ENCODE measurements at places on chromosomes 11 and 22.

DNA sequence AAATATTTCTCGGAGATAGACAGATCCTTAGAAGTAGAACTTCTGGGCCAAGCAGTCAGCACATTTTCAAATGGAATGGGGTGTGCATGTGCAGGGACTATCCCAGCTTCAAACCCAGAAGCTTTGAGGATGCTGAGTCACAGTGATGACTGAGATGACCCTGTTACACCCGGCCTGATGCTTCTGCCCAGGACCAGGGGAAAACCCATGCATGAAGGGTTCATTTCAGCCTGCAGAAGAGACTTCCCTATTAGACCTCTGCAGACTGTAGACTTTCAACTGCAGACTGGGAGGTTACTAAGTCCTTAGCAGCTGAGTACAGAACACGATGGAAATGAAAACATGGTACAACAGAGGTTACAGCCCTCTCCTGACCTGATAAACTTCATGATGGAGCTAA is 3.6 kb upstream of the OR2AT4 start:
- no peak for DNase-seq

GRCh38 chr22:27106985-27107384 is 449.6 kb downstream of the MIAT start:
- DNase-seq: no peak

DNA sequence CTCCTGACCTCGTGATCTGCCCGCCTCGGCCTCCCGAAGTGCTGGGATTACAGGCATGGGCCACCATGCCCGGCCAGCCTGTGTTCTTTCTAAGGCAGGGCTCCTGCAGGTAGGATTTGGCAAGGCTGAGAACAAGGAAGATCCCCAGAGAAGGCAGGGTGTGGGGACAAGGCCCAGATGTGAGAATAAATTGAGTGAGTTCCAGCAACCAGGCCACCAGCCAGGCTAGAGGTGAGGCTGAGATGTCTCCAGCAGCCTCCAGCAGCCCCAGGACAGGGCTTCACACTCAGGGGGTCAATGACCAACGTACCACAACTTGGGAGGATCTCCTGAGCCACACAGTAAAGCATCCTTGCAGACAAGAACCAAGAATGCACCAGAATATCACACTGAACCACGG is 75.1 kb downstream of the BUD13 start:
- DNase-seq: no peak

DNA sequence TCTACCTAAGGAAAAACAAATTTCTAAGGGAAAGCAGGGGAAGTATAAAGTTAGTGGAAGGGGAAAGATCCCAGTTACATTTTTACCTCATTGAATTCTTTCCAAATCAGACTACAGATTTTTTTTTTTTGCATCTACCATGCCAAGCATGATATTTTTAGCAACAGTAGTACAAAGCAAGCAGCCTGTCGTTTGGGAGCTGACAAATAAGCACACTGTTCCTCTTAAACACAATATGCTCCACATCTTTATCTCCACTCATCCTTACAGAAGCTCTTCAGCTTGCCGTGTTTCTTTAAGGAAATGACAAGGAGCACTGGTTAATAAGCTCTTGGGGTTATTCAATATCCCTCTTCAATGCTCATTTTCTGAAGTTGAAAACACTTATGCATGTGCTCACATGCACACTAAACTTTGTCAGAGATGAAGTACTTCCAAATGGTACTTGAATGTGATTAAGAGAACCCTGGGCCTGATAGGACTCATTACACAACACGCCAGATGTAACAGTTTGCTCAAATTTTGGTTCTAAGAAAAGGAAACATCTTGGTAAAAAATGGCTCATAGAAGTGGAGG is 53.8 kb downstream of the PAX6 start:
- no peak for DNase-seq

GRCh38 chr11:14593671-14594070 is 49.9 kb upstream of the PDE3B start:
- DNase-seq: no peak

DNA sequence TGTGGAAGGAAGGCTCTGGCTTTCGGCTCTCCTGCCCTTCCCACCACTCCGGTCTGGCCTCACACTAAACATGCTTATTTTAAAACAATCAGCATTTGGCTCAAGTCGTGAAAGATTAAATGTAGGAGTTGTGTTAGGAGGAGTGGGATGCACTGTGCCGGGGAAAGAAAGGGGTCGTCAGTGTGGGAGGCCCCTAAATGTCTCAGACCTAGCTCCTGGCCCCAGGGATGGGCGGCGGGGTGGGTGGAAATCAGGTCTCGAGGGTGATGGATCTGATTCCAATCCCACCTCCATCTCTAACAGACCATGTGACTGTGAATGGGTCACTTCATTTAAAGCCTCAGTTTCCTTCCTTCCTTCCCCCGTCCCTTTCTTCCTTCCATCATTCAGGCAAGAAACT is 6.9 kb upstream of the SHISAL1 start:
- no peak for DNase-seq

- no peak for DNase-seq
These were observed 59.4 kb downstream of the FBLN1 start for GRCh38 chr22:45562102-45562501.

DNA sequence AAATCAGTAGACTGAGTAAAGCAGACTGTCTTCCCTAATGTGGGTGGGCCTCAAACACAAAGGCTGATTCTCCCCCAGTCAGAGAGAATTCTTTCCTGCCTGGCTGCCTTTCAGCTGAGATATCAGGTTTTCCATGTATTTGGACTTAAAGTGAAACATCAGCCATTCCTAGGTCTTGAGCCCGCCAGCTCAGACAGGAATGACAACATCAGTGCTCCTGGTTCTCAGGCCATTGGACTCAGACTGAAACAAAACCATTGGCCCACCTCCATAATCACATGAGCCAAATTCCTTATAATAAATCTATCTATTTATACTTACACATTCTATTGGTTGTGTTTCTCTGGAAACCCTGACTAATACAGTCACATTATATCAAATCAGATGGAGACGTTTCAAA is 56.7 kb upstream of the CLPB start:
- no peak for DNase-seq

DNA sequence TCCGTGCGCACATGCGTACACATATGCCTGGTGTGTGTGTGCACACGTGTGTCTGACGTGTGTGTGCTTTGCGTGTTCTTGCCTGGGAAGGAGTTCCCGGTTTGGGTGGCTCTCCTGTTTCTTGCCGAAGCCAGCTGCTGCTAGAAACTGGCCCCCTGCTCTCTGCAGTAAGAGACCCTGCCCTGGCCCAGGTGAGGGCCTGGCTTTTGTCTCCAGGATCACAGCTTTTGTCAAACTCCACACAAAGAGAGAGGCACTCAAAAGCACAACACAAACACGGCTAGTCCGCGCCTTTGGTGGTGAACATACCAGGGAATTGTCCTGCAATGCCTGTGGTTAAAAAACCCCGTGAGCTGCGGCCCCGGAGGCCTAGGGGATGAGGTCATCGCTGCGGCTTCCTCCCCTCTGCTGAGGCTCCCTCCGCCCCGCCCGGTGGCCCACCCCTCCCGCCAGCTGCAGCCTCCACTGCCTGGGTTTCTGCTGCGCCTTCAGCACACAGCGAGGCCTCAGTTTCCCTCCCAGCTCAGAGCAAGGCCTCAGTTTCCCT is 88.9 kb downstream of the KCNQ1 start:
- no peak for DNase-seq

GRCh38 chr22:17980638-17981051 is 43.7 kb downstream of the MICAL3 start:
- no peak for DNase-seq

DNA sequence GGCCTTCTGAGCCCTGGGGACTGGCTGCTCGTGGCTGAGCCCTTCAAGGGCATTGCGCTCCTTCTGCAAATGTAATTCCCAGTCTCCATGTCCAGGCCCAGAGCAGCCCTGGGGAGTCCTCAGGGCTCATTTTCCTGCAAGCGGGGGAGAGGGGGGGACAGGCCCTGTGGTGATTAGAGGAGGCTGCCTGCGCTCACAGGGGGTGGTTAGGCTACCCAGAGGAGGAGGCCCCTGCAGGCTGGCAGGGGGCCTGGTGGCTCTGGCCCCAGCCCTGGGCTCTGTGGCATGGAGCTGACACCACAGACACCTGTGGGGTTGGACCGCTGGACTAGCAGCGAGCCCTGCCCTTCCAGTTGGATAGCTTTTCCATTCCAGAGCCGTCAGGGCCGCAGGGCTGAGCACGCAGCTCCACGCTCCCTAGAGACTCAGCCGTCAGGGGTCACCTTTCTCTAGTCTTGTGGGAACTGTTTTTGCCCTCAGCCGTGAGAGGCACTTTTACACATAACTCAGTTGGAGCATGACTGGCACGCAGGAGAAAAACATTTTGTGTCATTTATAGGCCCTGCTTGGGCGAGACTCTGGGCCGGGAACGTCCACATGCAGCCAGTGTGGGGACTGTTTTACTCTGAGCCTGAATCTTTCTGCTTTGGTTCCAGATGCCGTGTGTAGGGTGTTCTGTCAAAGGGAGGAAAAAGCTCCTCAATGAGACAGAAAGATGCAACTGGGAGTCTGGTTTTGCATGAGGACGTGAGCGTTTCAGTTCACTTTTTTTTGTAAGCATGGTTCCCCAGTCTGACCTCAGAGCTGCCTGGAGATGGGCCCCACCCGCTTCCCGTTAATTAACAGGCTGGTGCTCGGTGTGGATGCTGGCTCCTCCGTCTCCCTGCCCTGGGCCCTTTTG is 58.1 kb downstream of the LRP5 start:
- no peak for DNase-seq

- DNase-seq: no peak
These were observed 42.6 kb upstream of the EED start for GRCh38 chr11:86202013-86202336.

GRCh38 chr22:37292641-37293040 is 10.3 kb downstream of the CYTH4 start:
- DNase-seq: no peak

- peak; percentile 66 for DNase-seq
These were observed 4.9 kb downstream of the LTO1 start for GRCh38 chr11:69670158-69670845.

Measured in NCI-H146 (cell line).